Renal pelvis (tissue), 12 donors: ENCODE measurements at places on chromosomes 3 and 15. TPM values are rescaled to one million over a fixed set of nuclear protein-coding genes. Genes with fewer than 3 reads are reported as not detected.

DNA sequence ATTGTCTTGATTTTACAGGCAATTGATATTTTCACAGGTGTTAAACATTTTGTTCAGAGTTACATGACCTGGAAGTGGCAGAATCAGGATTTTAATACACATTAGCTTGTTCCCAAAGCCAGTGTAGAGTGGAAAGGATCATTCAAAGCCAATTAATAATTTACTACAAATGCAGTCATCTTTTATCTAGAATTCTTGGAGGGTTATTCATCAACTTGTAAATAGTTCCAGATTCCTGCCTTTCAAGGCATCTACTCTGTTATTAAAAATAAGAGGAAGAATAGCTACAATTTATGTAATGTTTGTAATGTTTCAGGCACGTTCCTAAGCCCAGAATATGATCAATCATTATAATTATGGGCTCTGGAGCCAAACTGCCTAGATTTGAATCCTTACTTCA lies 358.5 kb downstream of the ZNF385D start:
- DNase-seq, result no peak

DNA sequence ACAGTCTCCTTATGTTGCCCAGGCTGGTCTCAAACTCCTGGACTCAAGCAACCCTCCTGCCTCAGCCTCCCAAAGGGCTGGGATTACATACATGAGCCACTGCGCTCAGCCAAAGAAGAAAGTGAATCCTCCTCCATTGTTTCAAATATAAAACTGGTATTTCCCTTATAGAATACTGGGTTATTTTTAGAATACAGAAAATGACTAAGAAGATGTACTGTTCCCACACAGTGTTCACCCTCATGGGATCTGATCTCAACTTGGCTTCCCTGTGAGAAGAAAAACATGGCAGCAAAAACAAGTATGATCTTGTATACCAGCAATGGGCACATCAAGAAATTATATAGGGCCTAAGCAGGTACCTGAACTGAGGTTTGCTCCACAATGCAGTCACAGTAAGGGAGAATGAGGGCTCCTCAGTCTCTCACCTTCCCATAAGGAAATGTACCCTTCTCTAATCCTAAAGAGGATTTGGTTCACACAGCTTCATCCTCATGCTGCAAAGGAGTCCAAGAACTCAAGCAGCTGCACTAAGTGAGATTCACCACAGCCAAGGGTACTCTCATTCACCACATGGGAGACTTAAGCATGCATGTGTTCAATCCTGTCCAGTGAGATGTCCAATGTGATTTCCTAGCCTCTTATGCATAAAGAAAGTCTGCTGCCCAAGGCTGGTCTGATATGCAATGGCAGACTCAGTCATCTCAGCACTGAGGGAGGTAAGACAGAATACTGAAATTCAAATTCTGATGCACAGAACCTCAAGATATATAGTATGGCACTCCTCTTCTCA lies 25.8 kb downstream of the USP4 start:
- no peak for DNase-seq

GRCh38 chr15:75201616-75202250 lies at the start of gene C15orf39:
Gene C15orf39, plus strand, starts transcription at chr15:75201882. Its CDS starts 4,167 bp downstream, at chr15:75206049.
- DNase-seq, result no peak

- no peak for DNase-seq
These were observed 286.1 kb upstream of the TBL1XR1 start for GRCh38 chr3:177483182-177483967.

USP50 gene
- polyA plus RNA-seq, result 0.94 TPM
